ENCODE measurements at places on chromosomes 5 and 9. TPM values are rescaled to one million over a fixed set of nuclear protein-coding genes. Genes with fewer than 3 reads are reported as not detected.

GRCh38 chr5:149320791-149321330 is 24.4 kb upstream of the GRPEL2 start:
- no peaks in the 10 kb centered on the region for H3K27me3 ChIP-seq
- no peaks in the 10 kb centered on the region for H3K36me3 ChIP-seq
- no peak overlapping the region for H3K4me3 ChIP-seq
- H3K27ac ChIP-seq: no peak overlapping the region
- no peaks in the 10 kb centered on the region for H3K4me1 ChIP-seq
- peak; percentile 22 for DNase-seq

GRCh38 chr5:15487228-15487627 is 12.8 kb upstream of the FBXL7 start:
- no peak overlapping the region for H3K27ac ChIP-seq
- DNase-seq: no peak
- H3K36me3 ChIP-seq: no peaks in the 10 kb centered on the region
- no peaks in the 10 kb centered on the region for H3K27me3 ChIP-seq

DNA sequence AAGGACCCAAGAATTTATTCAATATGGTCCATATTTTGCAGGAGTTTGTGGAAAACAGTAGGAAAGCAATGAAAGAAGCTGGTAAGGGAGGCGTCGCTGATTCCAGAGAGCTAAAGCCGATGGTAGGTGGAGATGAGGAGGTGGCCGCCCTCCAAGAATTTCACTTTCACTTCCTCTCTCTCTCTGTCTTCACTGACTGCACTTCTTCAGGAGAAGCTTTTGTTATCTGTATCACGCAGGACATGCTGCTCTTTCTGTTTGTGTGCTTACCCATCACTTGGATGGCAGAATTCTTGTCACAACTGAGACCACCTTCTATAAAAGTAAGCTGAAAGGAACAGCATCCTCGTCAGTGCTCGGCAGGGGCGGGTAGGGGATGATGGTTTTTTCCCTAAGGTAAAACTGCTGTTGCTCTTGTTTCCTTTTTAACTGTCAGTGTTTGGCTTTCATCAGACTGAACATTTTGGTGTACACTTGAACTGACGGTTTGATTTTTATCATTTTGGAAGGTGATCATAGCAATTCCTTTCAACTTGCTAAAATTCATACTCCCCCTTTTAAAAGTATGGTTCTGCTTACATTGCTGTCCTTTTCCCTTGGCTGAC is 62.4 kb upstream of the FSD1L start:
- DNase-seq: peak; percentile 27
- H3K36me3 ChIP-seq: no peaks in the 10 kb centered on the region
- peaks cover 21% of the 10 kb centered on the region for H3K4me1 ChIP-seq
- no peak overlapping the region for H3K27ac ChIP-seq

GRCh38 chr5:132026516-132027008 is 15.1 kb upstream of the ACSL6 start:
- no peaks in the 10 kb centered on the region for H3K4me1 ChIP-seq
- no peaks in the 10 kb centered on the region for H3K36me3 ChIP-seq
- no peak overlapping the region for H3K27ac ChIP-seq
- no peaks in the 10 kb centered on the region for H3K27me3 ChIP-seq
- no peak for DNase-seq
- H3K4me3 ChIP-seq: no peak overlapping the region

GRCh38 chr9:134785325-134786108 is 95.1 kb upstream of the FCN2 start:
- H3K4me3 ChIP-seq: no peak overlapping the region
- H3K36me3 ChIP-seq: no peaks in the 10 kb centered on the region
- no peak for DNase-seq

GRCh38 chr9:132071847-132072507 is 7.7 kb downstream of the MED27 start:
- no peak overlapping the region for H3K27ac ChIP-seq
- H3K4me1 ChIP-seq: no peaks in the 10 kb centered on the region
- no peak for DNase-seq
- no peak overlapping the region for H3K4me3 ChIP-seq
- H3K36me3 ChIP-seq: no peaks in the 10 kb centered on the region

Gene SLC9A3
- 3.1 TPM for total RNA-seq
